ENCODE measurements at places on chromosomes 3 and 15.

DNA sequence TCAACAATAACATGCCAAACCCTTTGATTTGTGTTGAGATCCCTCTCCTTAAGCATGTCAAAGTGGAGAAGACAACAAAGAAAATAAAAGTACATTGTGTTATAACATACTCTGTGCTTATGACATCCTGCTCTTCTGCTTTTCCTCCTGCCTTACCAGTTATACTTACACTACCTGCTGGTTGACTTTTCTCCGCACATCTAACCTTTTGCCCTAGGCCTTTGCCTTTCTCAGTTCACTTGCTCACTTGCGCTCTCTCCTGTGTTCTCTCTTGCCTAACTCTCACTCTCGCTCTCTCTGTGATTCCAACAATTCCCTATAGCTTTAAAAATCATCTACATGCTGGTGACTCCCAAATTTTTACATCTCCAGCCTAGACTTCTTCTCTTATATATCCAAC lies 5.7 kb downstream of the DNAH12 start:
- DNase-seq: no peak

GRCh38 chr3:186566772-186567071 lies 417 bp downstream of the TBCCD1 start:
- DNase-seq: no peak

DNA sequence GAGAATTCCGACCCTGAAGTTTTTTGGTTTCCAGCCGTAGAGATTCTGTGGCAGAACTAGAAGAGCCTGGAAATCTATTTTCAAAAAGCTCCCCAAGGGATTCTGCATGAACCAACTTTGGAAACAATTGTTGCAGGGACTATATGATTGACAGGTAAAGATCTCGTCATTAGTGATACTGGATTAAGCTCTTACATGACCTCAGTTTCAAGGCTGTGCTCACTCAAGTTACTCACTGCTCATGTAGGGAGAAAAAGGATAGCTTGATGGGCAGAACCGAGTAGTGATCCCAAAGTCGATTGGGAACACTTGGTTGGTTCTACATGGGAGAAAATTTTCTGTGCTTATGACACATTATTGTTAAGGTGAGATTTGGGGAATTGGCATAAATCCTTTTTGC lies 142.3 kb upstream of the RASGRP1 start:
- no peak for DNase-seq

DNA sequence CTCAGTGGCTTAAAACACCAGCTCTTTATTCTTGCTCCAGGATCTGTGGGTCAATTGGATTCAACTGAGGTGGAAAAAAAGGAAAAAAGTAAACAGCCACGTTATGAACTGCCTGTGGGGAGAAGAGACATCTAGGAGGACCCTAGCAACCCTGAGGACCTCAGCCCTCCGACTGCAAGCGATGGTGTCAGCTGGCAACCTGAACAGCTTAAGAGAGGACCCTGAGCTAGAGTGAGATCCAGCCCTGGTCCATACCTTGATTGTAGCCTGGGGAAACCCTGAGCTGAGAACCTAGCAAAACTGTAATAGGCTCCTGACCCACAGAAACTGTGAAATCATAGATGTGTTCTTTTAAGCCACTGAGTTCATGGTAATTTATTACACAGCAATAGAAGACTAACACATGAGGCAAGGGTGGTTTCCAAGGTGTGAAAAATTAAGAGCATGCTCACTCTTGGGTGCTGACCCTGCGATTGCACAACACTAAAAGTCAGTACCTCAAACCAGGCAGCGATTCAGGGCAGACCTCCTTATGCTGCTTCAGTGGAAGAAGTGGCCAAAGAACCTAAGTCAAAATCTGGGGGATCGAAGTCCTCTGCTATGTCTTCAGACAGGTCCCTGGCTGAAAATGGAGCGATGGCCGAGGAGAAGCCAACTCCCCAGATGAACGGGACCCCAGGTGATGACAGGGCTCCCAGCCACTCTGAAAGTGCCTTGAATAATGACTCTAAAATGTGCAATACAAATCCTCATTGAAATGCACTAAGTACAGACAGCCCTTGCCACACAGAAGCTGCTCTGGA lies 57.7 kb downstream of the GASK1A start:
- no peak for DNase-seq

DNA sequence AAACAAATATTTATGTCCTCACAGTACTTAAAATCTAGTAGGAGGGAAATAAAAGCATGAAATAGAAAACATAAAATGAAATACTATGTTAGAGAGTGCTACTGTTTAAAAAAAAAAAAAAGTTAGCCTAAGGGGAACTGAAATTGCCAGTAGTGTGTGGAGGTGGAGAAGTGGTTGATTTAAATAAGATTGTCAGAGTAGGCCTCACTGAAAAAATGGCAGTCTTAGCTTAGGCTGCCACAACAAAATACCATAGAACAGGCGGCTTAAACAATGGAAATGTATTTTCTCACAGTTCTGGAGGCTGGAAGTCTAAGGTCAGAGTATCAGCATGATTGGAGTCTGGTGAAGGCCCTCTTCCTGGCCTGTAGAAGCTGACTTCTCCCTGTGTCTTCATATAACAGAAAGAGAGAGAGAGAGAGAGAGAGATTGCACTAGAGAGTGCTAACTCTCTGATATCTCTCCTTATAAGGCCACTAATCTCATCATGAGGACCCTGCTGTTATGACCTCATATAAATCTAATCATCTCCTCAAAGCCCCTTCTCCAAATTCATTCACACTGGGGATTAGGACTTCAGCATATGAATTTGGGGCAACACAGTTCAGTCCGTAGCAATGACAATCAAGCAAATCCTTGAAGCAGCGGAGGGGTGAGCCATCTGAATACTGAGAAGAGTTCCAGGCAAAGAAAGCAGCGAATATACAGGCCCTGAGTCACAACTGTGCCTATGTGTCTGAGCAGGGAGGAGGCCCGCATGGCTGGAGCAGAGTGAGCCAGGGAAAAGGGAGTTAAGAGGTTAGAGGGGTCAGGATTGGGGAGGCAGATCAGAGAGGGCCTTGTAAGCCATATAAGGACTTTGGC lies 23.6 kb upstream of the LRRC34 start:
- DNase-seq: no peak

DNA sequence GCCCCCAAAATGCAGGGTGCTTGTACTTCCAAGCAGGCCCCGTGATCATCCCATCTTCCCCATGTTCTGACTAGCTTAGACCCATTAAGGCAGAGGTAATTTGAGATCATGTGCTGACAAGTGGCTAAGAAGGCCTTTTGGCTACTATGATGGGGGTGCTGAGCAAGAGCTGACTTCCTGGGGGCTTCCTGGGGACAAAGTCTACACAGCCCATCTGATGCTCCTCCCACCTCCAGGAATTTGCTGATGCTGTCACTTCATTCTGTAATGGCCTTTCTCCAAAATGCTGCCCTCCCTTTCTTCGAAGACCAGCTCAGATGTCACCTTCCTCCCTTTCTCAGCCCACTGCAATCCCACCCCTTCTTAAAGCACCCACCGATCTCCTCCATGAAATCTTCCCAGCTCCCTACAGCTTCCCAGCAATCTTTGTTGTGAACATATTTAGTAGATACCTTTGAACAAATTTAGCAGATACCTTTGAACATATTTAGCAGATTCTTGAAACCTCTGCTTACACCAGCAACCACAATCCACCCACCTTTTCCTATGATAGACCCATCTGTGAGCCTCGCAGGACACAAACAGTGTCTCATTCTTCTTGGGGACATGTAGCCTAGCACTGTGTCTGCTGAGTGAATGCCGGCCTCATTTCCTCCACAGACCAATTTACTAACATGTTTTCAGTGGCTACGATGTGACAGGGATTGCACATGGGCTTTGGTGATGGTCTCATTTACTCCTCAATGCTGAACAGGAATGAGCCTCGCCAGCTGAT lies 223.3 kb downstream of the EPHB1 start:
- no peak for DNase-seq

DNA sequence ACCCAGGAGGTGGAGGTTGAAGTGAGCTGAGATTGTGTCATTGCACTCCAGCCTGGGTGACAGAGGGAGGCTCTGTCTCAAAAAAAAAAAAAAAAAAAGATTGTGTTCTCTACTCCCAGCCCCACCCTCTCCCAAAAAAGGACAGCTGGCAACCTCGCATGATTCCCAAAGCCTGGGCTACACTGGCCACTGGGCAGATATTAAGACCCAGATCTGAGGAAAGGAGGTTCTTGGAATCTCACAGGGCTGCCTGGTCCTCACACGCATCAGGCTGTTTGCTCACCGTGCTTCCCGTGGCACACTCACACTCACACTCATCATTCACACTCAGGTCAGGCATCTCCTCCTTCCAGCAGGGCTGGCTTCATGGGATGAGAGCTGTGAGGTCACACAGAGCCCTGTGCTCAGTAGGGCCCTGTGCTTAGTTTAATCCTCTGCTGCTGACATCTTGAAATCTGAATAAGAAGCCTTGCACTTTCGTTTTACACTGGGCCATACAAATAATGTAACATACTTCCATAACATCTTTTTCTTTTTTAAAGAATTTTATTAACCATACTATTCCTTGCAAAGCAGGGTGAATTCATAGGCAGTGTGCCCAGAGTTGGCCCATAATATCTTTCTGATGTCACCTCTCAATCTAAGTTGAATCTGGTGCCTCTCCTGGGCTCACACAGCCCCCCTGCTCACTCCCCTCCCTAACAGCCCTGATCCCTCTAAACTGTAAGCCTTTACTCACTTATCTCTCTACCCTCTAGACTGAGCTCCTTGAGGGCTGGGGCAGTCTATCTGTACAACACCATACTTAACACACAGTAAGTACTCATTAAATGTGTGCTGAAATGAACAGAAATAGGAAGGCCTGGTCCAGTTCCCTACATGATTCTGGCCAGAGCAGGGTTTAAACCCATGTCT lies 50.2 kb upstream of the C15orf39 start:
- DNase-seq: no peak

DNA sequence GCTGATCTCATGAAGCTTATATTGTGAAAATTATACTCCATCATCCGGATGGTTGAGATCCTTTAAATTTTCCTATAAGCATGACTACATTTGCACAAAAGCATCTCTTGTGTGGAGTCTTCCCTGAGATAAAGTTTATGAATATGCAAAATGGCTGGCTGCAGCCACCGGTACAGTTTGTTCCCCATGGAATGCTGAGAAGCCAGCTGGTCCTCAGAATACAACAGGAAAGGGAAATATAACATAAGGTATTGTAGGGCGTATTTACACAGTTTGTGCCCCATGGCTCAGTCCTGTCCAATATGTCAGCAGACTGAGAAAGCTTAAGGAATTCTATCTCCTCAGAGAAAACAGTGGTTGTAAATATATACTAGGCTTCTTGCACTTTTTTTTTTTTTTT lies 468.6 kb downstream of the CNTN6 start:
- no peak for DNase-seq

DNA sequence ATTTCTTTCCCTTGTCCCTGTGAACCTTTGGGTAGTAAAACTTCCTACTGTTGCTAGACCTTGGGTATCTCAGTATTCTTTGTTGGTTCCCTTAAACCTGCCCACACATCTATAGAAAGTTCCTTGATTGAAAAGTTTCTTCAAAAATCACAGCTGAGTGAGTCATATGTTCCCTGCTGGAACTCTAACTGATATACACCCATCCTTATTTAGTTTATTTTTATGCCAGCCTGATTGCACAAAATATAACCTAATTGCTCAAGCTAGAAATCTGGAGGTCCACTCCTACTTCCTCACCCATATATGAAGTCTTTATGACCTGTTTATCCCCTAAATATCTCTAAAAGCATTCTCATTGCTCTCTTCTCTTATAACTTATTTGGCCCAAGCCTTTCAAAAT lies 13.7 kb upstream of the GJD2 start:
- no peak for DNase-seq

DNA sequence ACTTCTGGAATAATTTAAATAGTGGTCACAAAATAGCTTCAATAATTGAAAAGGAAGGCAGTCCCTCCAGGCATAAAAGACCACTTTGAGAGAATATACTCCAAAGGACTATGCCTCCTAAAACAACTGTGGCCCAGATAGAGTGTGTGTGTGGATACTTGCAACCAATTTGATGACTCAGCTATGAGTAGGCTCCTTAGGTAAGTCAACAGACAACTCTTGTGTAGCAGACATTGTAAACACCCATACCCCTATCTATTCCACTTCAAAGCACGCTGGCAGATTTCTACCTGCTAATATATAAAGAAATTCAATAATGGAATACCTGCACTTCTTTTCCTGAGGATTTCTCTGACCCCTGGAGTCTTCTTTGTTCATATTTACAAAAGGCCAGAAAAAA lies 254.5 kb downstream of the NEK10 start:
- DNase-seq: no peak

GRCh38 chr15:60555806-60556205 lies 76.9 kb upstream of the ICE2 start:
- no peak for DNase-seq

DNA sequence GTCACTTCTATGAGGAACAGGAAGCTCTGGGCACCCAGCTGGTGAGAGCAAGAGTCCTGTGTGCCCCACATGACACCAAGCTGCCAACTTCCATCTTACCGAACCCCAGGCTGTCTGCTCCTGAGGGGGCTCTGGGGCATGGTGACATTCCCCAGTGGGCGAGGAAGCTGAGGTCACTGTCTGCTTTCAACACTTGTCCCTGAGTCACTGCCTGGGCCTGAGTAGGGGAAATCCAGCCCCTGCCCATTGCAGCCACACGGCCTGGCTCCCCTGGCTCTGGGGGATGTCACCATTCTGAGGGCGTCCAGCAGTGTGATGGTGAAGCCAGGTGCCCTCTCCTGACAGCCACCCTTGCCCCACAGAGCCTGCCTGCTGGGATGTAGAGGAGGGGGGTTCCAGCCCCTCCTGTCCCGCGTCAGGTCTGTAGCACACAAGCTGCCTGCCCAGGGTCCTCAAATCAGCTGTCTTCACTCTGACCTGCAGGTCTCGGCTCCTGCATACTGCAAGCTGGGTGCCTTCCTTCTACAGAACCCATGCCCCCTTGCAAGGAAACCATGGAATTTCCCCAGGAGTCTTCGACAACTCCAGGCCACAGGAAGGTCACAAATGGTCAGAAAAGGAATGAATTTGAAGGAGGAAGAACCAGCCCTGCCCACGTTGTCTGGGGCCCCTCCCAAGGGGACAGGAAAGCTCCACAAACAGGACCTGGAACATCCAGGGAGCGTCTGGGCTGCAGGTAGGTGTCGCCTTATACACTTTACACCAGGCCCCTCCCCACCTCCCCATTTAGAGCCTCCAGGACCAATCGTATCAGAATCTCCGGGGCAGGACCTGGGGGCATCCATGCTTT lies 69.9 kb upstream of the GATM start:
- no peak for DNase-seq

GRCh38 chr3:60228823-60229222 lies 1022.4 kb downstream of the FHIT start:
- no peak for DNase-seq

DNA sequence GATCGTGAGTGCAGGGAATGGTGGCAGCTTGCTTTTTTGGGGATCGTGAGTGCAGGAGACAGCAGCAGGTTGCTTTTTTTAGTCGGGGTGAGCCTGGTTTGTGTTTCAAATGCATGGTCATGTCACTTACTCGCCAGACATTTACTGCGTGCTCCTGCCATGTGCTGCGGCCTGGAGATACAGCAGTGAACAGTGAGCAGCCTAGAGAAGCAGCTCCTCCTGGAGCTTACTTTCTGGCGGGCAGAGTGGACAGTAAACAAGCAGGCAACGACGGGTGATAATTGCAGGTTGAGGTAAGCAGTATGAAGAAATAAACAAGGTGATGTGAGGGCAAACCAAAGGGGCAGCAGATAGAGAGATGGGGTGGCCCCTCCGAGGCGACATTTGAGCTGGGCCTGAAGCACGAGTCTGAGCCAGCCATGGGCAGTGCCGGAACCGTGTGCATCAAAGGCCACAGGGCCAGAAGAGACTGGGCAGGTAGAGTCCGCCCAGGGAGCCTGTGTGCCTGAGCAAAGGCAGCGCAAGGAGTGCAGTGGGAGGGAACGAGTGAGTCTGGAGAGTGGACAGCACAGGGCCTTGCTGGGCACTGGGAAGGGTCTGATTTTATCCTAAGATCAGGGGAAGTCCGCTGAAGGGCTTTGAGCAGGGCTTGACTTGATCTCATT lies 57.3 kb upstream of the RASA2 start:
- DNase-seq: no peak

Data from activated CD4-positive, alpha-beta memory T cell treated with anti-CD3 and anti-CD28 coated beads, Interleukin-2, amount 10 ng/mL, durations not matched to agents 7 days and 5 days (primary cell).